ENCODE measurements at places on chromosomes 6 and 20.

GRCh38 chr20:62143957-62144825 is 622 bp downstream of the SS18L1 start:
- H3K4me1 ChIP-seq, result peaks cover 35% of the 10 kb centered on the region
- peak overlapping the region; percentile 99 for H3K4me3 ChIP-seq
- peak overlapping the region; percentile 92 for H3K27ac ChIP-seq
- H3K27me3 ChIP-seq, result no peaks in the 10 kb centered on the region

DNA sequence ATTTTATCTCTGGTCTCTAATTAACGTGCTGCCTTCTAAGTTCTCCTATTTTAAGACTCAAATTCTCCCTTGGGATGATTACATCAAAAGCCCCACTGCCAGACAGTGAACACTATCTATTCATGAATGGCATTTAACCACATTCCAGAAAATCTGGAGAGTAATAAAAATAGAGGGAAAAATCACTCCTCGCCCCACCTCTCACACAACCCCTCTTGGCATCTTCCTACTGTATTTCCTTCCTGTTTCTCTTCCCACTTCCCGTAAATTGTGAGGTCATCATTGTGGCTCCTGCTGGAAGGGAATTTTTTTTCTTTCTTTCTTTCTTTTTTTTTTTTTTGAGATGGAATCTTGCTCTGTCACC is 31.5 kb downstream of the RAB44 start:
- DNase-seq, result no peak
- H3K4me1 ChIP-seq, result peaks cover 6% of the 10 kb centered on the region
- no peak overlapping the region for H3K4me3 ChIP-seq

DNA sequence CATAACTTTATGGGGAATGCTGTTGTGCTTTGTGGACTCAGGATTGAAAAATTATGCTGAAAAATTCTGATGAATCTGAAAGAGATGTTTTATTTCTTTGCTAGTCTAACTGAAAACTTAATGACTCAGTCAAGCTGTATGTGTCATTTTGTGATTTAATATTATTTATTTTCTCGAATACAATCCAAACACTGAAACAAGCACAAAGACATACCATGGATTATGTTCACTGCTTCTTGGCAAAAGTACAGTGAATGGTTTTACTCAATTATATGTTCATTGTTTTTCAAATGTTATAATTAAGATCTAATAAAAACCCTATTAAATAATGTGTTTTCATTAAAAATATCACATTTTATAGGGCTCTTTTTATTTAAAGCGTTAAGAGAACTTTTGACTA is 330.6 kb upstream of the EPHA7 start:
- H3K4me1 ChIP-seq, result no peaks in the 10 kb centered on the region
- H3K27ac ChIP-seq, result no peak overlapping the region
- no peak for DNase-seq
- H3K4me3 ChIP-seq, result no peak overlapping the region

DNA sequence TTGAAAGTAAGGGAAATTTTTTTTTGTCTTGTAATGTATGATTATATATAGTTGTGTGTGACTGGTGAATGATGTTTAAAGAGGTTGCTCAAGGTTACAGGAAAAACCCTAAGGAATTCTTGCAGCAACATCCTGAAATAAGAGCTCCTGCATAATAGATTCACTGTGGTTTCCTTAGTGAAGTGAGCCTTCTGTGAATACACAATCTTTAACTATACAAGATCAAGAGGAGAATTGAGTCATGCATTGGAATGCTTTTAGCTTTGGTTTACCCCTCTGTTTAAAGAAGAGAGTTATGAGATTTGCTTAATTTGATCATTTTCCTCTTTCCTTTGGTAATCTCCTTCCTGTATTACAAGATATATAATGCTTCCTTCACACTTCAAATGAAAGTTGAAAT is 141.6 kb upstream of the EYA4 start:
- no peaks in the 10 kb centered on the region for H3K4me1 ChIP-seq
- H3K4me3 ChIP-seq, result no peak overlapping the region
- H3K27me3 ChIP-seq, result no peaks in the 10 kb centered on the region

GRCh38 chr20:7744411-7744810 is 195.8 kb downstream of the HAO1 start:
- no peaks in the 10 kb centered on the region for H3K27me3 ChIP-seq
- no peak overlapping the region for H3K4me3 ChIP-seq
- no peak for DNase-seq
- no peak overlapping the region for H3K27ac ChIP-seq

- no peaks in the 10 kb centered on the region for H3K27me3 ChIP-seq
- H3K27ac ChIP-seq, result peak overlapping the region; percentile 65
- H3K4me3 ChIP-seq, result no peak overlapping the region
Observed at GRCh38 chr6:7241709-7242645, 71.0 kb downstream of the SSR1 start.

GRCh38 chr20:56716806-56717205 is 87.7 kb downstream of the TFAP2C start:
- H3K27me3 ChIP-seq, result no peaks in the 10 kb centered on the region
- no peaks in the 10 kb centered on the region for H3K36me3 ChIP-seq
- peaks cover 18% of the 10 kb centered on the region for H3K4me1 ChIP-seq
- H3K27ac ChIP-seq, result no peak overlapping the region
- DNase-seq, result no peak

- H3K27me3 ChIP-seq, result no peaks in the 10 kb centered on the region
- H3K4me1 ChIP-seq, result peaks cover 3% of the 10 kb centered on the region
- no peak overlapping the region for H3K27ac ChIP-seq
- no peak overlapping the region for H3K4me3 ChIP-seq
Observed at GRCh38 chr20:13857304-13857703, 72.5 kb downstream of the NDUFAF5 start.

DNA sequence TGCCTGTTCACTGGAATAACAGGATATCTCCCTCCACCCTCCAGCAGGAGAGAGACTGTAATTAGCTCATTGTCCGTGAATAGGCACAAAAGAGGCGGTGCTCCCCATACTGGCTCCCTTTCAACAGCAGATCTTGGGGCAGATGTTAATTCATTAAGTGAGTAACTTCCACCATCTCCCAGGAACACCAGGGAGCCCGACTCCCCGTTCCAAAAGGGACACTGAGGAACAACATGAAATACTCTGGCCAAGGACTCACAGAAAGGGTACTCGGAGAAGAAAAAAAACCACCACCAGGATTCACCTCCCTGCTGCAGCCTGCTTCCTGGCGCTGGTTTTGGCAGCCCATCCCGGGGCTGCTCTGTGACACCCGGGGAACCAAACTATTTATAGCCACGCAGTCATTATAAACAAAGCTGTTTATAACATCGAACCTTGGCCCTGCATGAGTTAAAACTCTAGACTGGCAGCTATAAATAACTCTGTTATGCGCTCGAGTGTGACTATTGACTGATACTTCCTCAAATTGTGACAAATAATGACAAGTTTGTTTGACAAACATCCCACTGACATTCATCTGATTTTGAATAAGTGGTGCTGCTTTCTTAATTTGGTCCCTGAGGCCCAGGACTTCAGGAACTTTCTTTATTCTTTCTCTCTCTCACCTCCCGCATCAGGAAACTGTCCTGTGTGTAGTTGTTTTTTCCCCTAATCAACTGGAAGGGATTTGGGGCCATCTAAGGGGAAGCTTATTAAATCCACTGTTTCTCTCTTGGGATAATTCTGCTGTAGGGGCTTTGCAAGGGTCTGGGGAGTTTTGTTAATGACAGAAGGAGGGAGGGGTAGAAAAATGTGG is 521.6 kb downstream of the CD83 start:
- no peaks in the 10 kb centered on the region for H3K36me3 ChIP-seq
- H3K4me1 ChIP-seq, result peaks cover 10% of the 10 kb centered on the region
- DNase-seq, result no peak
- H3K4me3 ChIP-seq, result peak overlapping the region; percentile 19

GRCh38 chr6:154649721-154650120 is 83.5 kb upstream of the SCAF8 start:
- no peaks in the 10 kb centered on the region for H3K36me3 ChIP-seq
- no peak for DNase-seq
- peak overlapping the region; percentile 30 for H3K27ac ChIP-seq
- H3K4me3 ChIP-seq, result no peak overlapping the region

- H3K27ac ChIP-seq, result no peak overlapping the region
- H3K4me3 ChIP-seq, result peak overlapping the region; percentile 30
- no peak for DNase-seq
- peaks cover 9% of the 10 kb centered on the region for H3K4me1 ChIP-seq
- peaks cover 5% of the 10 kb centered on the region for H3K27me3 ChIP-seq
Observed at GRCh38 chr20:43188861-43189553, 699 bp downstream of the PTPRT start.

DNA sequence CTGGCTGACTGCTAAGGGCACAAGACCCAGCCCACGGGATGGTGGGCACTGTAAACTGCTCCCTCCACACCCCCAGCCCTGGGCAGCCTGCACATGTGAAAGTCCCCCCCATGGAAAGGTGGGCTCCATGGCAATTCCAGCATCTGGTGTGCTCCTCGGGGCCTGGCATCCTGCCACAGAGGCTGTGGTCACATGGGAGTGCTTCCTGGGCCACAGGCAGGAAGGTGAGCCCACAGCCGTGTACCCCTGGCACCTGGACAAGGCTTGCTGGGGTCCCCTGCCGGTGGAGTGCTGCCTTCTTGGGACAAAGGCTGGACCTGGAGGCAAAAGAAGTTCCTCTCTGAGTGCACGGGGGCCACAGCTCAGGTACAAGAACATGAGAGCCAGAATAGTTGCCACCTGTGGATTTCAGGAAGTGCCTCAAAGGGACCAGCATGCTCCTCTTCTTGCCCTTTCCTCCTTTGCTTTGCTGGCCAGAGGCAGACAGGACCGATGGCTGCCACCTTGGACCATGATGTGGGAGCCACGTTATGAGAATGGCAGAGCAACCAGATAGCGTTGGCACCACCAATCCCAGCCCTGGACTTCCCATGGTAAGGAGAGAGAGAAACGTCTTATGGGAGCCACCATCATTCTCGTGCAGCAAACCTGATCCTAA is 120.2 kb upstream of the MLN start:
- DNase-seq, result no peak
- H3K27ac ChIP-seq, result no peak overlapping the region
- H3K27me3 ChIP-seq, result no peaks in the 10 kb centered on the region
- H3K36me3 ChIP-seq, result no peaks in the 10 kb centered on the region

GRCh38 chr6:107600121-107600520 is 110.2 kb downstream of the SOBP start:
- no peaks in the 10 kb centered on the region for H3K27me3 ChIP-seq
- no peak overlapping the region for H3K4me3 ChIP-seq
- no peaks in the 10 kb centered on the region for H3K36me3 ChIP-seq
- DNase-seq, result no peak

DNA sequence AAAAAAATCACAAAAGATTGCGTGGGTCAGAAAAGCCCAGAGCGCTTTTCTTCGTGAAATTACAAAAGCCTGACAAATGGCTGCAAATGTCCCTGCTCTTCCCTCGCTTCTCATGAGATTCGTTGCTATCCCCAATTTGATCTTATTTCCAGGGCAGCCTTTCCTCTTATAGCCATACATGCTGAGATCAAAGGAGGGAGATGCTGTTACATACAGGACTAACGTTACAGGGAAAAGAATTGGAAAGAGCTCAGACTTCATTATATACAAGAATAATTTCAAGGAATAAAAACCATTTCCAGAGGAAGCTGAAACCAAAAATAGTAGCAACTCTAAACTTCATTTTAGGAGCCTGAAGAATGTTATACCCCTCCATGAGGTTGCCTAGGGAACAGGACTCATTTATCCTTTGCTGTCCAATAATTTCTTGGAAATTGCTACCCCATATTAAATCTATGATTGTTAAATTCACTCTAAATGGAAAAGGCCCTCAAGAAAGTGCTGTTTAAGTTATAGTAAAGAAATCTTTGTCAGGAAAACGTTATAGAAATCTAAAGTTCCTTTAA is 81.0 kb downstream of the METTL24 start:
- no peak for DNase-seq
- no peaks in the 10 kb centered on the region for H3K36me3 ChIP-seq
- H3K4me3 ChIP-seq, result no peak overlapping the region

GRCh38 chr6:15243910-15244619 is 1.8 kb upstream of the JARID2 start:
- no peaks in the 10 kb centered on the region for H3K27me3 ChIP-seq
- no peak for DNase-seq
- peak overlapping the region; percentile 54 for H3K4me3 ChIP-seq
- H3K36me3 ChIP-seq, result no peaks in the 10 kb centered on the region
- peak overlapping the region; percentile 96 for H3K27ac ChIP-seq
- no peaks in the 10 kb centered on the region for H3K4me1 ChIP-seq

GRCh38 chr6:139763468-139764210 is 389.2 kb upstream of the CITED2 start:
- no peaks in the 10 kb centered on the region for H3K27me3 ChIP-seq
- H3K27ac ChIP-seq, result peak overlapping the region; percentile 85
- DNase-seq, result no peak

DNA sequence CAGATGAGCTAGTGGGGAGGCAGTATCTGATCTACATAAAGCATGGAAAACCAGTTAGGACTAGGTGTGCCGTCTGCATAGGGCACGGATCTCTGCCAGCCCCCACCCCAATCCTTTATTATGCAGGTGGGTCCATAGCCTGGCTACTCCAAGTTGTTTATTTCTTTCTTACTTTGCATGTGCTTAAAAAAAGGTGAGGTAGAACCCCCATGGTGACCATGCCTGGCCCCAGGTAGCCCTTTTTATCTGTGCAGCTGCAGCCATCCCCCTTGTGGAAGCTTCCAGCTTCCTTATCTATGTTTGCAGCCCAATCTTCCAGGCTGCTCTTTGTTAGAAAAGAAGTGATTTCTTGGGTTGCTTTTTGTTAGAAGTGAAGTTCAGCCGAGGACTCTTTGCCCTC is 9.0 kb upstream of the TREM2 start:
- H3K4me3 ChIP-seq, result no peak overlapping the region
- no peaks in the 10 kb centered on the region for H3K36me3 ChIP-seq
- no peak overlapping the region for H3K27ac ChIP-seq

GRCh38 chr20:58890518-58891085 is 38.1 kb downstream of the GNAS start:
- peak overlapping the region; percentile 99 for H3K27ac ChIP-seq
- no peak for DNase-seq
- H3K36me3 ChIP-seq, result peaks cover under 1% of the 10 kb centered on the region
- H3K4me3 ChIP-seq, result peak overlapping the region; percentile 83
- no peaks in the 10 kb centered on the region for H3K27me3 ChIP-seq

- no peak overlapping the region for H3K4me3 ChIP-seq
- H3K27ac ChIP-seq, result no peak overlapping the region
- H3K27me3 ChIP-seq, result no peaks in the 10 kb centered on the region
- H3K4me1 ChIP-seq, result no peaks in the 10 kb centered on the region
Observed at GRCh38 chr6:33958526-33959328, 154.9 kb upstream of the MLN start.

- DNase-seq, result no peak
- no peak overlapping the region for H3K27ac ChIP-seq
- no peaks in the 10 kb centered on the region for H3K36me3 ChIP-seq
- H3K4me1 ChIP-seq, result no peaks in the 10 kb centered on the region
Observed at GRCh38 chr20:8313073-8313472, 181.0 kb downstream of the PLCB1 start.

DNA sequence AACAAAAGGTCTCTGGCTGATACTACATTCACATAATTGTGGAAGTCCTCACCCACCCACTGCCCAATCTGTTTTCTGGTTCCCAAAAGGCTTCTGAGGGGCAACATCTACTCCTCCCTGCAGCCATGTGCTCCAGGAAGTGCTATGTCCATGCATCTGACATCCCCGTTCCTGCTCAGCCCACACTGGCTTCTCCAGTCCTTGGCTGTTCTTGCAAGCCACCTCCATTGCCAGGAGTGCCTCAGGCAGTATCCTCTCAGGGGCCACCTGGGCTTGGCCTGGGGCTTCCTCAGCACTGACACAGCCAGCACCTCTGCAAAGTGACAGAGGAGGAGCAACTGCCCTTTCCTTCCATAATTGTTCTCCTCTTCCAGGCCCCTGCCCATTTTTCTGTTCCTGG is 18.3 kb downstream of the ARHGAP18 start:
- peaks cover 23% of the 10 kb centered on the region for H3K4me1 ChIP-seq
- no peaks in the 10 kb centered on the region for H3K27me3 ChIP-seq
- DNase-seq, result no peak
- H3K27ac ChIP-seq, result no peak overlapping the region
- H3K4me3 ChIP-seq, result no peak overlapping the region
